Small intestine (tissue), 16 donors: ENCODE measurements at places on chromosomes 4 and X. TPM values are rescaled to one million over a fixed set of nuclear protein-coding genes. Genes with fewer than 3 reads are reported as not detected.

The TMEM156 gene
- polyA plus RNA-seq, result not detected

The GLRA3 gene
- not detected for polyA plus RNA-seq

The ENPEP gene
- 52.3 TPM for polyA plus RNA-seq

The SUV39H1 gene
- 4.6 TPM for polyA plus RNA-seq

The CHRDL1 gene
- polyA plus RNA-seq, result 26.9 TPM

The MED14 gene
- polyA plus RNA-seq, result 16.5 TPM

The F8A1 gene
- polyA plus RNA-seq, result 13.2 TPM
